ENCODE measurements at places on chromosomes 7 and 10. TPM values are rescaled to one million over a fixed set of nuclear protein-coding genes. Genes with fewer than 3 reads are reported as not detected.

GRCh38 chr10:21689881-21690280, 155.8 kb downstream of the MLLT10 start:
- DNase-seq = no peak

DNA sequence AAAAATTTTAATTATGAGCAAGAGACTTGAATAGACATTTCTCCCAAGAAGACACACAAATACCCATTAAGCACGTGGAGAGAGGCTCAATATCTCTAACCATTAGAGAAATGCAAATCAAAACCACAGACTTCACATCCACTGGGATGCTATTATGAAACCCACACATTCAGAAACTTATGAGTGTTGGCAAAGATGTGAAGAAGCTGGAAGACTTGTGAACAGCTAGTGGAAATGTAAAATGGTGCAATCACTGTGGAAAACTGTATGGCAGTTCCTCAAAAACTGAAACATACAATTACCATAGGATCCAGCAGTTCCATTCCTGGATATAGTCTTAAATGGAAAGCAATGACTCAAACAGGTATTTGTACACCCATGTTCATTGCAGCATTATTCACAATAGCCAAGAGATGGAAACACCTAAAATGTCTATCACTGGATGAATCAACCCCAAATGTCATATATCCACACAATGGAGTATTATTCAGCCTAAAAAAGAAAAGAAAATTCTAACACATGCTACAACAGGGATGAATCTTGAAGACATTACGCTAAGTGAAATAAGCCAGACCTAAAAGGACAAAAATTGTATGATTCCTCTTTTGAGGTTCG, 53.5 kb upstream of the FRMD4A start:
- no peak for DNase-seq

- DNase-seq = no peak
Observed at GRCh38 chr10:64076322-64076940, 555.2 kb downstream of the REEP3 start.

DNA sequence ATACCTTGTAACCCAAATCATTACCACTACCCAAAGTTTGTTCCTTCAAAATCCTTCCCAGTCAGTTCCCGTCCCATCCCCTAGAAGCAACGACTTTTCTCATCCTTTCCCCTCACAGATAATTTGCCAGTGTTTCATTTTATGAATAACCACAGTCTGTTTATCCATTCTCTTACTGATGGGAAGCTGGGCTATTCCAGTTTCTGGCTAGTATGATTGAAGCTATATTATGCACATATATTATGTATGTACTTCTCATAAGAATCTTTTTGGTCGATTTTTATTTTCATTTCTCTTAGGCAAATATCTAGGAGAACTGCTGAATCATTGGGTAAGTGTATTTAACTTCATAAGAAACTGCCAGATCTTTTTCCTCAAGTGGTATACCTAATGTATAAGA, 114.6 kb downstream of the ZNF438 start:
- no peak for DNase-seq

CLCN1 gene
- total RNA-seq = 3.6 TPM

GRCh38 chr10:65993451-65993850, 932.4 kb upstream of the LRRTM3 start:
- no peak for DNase-seq

BTBD16 gene
- total RNA-seq = 0.58 TPM

SMO gene
- 1.4 TPM for total RNA-seq

DNA sequence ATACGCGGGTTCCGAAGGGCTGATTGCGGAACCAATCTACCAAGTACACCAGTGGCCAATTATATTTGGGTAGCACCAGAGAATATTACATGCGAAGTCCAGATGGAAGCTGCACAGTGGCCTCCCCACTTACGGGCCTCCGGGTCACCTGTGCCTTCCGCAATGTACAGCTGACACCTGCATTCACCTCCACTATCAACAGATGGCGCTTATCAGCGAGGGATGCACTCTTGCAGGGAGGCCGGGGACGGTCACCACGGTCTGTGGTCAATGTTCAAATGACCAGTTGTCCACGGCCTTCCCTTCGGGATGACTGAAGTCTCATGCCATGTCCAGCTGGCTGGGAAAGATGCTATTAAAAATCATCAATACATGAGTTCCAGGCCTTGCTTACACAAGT, 47.6 kb downstream of the SLIT1 start:
- DNase-seq = no peak

DNA sequence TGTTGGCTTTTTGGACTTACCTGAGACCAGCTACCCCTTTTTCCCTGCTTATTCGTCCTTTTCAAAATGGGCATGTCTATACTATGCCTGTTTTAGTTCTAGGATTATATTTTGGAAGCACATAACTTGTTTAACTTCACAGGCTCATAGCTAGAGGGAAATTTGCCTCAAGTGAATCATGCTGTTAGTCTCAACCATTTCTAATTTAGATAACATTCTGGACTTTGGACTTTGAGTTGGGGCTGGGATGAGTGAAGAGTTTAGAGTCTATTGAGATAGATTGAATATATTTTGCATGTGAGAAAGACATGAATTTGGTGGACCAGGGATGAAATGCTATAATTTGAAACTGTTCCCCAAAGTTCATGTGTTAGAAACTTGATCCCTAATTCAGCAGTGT, 554.6 kb upstream of the C7orf33 start:
- DNase-seq = no peak

HOXA6 gene
- 2.5 TPM for total RNA-seq

Measured in psoas muscle (tissue), 8 donors.